ENCODE measurements at places on chromosomes 2 and 18.

- no peak for DNase-seq
Measured at GRCh38 chr2:152602750-152603149, 114.5 kb downstream of the PRPF40A start.

GRCh38 chr2:240250985-240251847 lies 110.8 kb upstream of the OTOS start:
- no peak for DNase-seq

- DNase-seq, result no peak
Measured at GRCh38 chr2:22944143-22944542, 440.8 kb upstream of the KLHL29 start.

DNA sequence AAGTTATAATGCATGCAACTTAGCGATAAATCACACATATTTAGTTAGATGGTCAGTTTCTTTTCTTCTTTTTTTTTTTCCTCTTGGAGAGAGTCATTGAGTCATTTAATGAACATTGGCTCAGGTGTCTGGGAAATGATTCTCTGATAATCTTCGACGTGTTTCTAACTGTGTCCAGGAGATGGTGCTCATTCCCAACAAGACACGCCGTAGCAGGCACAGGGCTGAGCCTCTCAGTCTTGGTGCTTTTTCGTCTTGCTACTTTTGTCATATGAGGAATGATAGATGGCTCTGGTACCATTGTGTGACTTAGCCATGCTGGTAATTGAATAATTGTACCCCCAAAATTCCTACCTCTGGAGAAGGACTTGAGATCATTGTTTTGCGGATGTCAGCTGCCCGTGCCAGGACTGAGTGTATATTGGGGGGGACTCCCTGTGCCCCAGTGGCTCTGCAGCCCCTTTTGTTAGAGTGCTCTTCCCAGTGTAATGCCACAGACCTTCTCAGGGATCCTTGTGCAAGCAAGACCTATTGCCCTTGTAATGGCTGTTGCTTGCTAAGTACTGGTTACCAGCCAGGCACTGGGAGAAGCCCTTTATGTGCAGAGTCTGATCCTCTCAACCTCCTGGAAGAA lies 107.6 kb upstream of the CYRIA start:
- no peak for DNase-seq

DNA sequence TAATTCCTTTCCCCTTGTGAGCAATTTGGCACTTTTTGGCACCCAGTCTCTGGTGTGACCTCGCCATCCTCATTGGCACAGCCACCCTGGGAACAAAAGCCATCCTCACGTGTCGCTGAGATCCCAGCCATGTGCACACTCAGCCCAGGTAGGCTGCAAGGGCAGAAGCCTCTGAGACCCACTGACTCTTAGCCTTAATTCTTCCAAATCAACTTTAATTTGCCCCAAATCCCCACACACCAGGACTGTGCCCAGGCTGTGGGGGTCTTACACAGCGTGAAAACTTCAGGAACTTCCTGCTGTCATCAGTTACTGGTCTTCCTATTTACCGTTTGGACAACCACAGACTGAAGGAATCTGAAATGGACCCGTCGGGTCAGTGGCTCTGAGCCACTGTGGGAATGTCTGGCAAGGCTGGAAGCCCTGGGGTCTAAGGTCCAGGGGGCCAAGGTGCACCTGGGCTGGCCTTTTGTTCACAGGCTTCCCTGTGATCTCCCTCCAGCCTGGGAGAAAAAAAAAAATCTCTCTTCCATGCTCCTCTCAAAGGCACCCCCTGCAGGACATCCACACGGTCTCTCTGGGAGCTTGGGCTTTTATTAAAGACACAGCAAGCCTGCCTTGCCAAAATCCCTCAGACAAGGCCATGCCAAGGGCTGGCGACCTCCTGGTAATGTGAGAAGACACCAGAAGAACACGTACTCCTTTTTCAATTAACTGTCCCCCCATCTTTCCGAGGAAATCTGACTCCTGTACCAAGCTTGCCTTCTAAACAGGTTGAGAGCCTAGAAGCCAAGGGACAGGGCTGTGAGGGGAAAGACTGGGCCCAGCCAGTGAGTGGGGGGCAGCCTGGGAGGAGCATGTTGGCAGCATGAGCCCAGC lies 42.1 kb upstream of the LAPTM4A start:
- DNase-seq, result no peak

DNA sequence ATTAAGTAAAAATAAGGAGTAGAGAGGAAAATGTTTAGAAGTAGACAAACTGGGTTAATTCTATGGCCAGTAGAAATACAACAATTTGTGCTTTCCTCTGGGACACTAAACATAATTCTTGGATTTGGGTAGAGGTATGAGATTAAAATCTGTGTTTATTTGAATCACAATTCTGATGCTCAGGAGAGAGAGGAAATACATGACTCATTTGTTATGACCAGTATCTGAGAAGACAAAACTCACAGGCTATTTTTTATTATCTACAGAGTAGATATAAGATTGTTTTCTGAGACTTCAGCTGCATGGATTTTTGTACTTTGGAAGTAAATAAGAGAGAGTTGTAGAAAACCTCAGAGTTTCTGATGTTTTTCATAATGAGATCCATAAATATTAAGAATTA lies 315.7 kb upstream of the CWC22 start:
- DNase-seq, result no peak

- no peak for DNase-seq
Measured at GRCh38 chr2:178877874-178878273, 70.7 kb upstream of the TTN start.

- no peak for DNase-seq
Measured at GRCh38 chr2:41504532-41504931, 543.3 kb upstream of the PKDCC start.

DNA sequence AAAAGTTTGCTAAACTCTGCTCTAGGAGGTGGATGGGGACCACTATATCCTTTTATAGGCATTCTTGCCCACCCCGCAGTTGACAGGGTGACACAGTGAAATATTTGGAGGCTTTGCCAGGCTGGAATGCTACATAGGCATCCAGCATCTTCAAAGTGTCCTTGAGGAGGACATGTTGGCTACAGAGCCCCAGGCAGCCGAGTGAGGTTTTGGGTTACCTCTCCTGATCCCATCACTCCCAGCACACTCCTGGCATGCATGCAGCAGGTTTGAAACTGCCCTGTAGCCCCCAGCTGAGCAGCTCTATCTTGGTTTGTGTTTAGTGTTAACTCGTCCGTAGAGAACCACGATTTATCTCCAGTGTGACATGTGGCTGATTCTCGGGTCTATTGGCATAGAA lies 7.3 kb downstream of the FOSL2 start:
- no peak for DNase-seq

Measured in stimulated activated CD8-positive, alpha-beta memory T cell treated with anti-CD3 and anti-CD28 coated beads, Interleukin-4, amount 100 ng/mL, for 24 hours (primary cell).